ENCODE measurements at places on chromosomes 12 and 14. TPM values are rescaled to one million over a fixed set of nuclear protein-coding genes. Genes with fewer than 3 reads are reported as not detected.

DNA sequence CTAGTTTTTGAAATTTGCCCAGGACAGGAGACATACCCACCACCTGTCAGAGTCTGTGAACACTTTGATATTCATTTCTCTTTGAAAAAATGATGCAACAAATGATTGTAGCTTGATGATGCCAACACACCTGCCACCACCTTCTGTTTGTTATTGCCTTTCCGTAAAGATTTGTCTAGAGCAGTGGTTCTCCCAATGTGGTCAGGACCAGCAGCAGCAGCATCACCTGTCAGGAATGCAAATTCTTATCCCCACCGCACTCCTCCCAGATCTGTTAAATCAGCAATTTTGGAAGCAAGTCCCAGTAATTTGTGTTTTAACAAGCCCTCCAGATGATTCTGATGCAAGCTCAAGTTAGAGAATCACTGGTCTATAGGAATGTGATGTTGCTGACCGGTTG lies 9.9 kb downstream of the CCDC175 start:
- peak; percentile 24 for DNase-seq

DNA sequence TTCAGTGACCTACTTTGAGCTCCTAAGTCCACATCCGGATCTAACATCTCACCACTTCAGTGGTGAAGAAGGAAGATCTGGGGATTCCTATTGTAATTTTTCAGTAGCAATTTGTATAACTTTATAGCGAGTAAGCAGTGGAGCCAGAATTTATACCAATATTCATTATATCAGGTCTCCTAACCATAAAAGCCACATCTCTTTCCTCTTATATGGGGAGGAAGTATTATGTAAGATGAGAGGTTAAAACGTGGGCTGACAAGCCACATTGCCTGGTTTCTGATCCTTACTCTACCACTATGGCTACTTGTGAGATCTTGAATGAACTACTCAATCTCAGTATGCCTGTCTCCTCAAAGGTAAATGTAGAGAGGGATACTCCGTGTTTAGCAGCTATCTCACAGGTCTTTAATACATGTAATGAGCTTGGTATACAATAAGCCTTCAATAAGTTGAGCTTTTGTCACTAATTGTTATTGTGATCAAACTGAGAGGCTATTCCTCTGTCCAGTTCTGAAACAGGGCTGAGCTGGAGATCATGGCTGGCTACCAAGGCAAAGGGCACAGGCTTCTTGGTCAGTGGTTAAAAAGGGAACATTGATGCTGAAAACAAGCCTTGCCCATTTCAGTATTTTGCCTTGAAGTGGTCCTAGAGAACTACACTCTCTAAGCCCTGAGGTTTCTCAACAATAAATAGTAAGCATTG lies 3.3 kb upstream of the TMEM117 start:
- no peak for DNase-seq

GDF3 gene
- not detected for total RNA-seq

DNA sequence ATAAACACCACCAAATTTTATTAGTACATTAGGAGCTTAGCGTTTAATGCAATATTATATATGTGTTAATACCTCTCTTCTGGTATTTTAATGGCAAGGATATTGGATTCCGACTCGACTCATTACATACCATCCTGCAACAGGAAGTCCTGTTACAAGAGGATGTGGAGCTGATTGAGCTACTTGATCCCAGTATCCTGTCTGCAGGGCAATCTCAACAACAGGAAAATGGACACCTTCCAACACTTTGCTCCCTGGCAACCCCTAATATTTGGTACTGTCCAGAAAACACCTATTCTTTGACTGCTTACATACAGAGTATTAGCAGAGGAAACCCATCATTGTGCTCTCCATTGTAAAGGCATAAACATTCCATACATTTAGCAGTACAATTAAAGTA lies 45.2 kb downstream of the VEZT start:
- DNase-seq = peak; percentile 53

GRCh38 chr12:113766131-113766878 lies 199.8 kb downstream of the RBM19 start:
- DNase-seq = no peak

DNA sequence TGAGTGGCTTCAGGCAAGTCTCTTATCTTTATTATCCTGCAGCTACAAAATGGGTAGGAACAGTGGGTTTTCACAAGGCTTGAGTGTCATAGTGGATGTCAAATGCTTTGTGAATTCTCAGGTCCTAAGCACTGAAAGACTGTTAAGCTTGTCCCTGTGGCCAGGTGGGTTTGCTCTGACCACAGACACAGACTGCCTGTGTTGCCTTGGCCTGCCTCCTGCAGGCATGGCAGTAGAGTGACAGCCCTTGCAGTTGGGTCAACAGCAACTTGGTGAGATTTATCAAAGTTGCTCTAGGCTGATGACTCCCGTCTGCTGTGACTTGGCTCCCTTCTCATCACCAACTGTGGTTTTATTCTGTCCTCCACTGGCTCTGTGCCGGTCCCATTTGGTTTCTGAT lies 520.0 kb upstream of the CCDC196 start:
- no peak for DNase-seq

RGS6 gene
- not detected for total RNA-seq

TAS2R14 gene
- total RNA-seq = 0.89 TPM

ARHGAP9 gene
- 0.44 TPM for total RNA-seq

DNA sequence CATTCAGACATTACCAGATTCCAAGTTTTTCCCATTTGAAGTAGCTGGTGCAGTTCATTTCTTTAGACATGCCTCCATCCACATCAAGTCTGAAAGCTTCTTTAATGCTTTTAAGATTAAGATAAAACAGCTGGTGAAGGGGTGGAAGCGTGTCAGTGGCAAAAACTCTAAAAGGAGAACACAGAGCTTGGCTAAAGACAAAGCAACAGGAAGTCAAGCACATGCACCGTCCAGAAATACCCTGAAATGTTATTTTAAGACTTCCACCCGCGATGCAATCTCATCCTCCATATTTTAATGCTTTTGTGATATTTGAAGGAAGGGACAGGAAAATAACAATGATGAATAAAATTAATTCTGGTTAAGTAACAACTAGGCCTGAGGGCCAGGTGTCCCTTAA lies 31.8 kb downstream of the PPM1H start:
- no peak for DNase-seq

GRCh38 chr12:92356425-92356824 lies 210.8 kb upstream of the BTG1 start:
- no peak for DNase-seq

STON2 gene
- 1.3 TPM for total RNA-seq

KRT8 gene
- total RNA-seq = 38.8 TPM

TAS2R46 gene
- not detected for total RNA-seq

Data from M059J (cell line).